NCI-H524 (cell line): ENCODE measurements at places on chromosomes 2 and 18.

DNA sequence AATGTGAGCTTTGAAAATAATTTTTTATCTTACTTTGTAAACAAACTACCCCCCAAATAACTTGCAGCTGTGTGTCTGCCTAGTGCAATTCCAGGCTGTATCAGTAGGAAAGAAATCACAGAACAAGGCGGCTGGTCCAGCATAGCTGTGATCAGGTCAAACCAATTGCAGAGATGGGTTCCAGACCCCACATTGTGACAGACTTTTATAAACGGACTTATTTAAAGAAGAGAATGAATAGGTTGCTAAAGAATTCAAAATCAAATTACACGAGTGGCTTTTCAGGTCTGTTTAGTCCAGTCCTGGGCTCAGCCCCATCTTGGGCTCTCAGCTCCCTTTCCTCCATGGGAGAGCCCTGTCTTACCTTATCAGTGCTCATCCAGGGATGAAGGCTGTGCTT is 11.1 kb downstream of the BMP10 start:
- no peak for DNase-seq

GRCh38 chr18:4068552-4069158 is 386.5 kb downstream of the DLGAP1 start:
- DNase-seq = peak; percentile 59

GRCh38 chr2:28193630-28194403 is 198.8 kb upstream of the FOSL2 start:
- peak; percentile 97 for DNase-seq

GRCh38 chr2:207501802-207502576 is 27.8 kb upstream of the CREB1 start:
- no peak for DNase-seq

GRCh38 chr2:191676790-191677645 is 918 bp upstream of the NABP1 start:
- peak; percentile 39 for DNase-seq

- no peak for DNase-seq
Measured at GRCh38 chr2:241658296-241658695, 20.8 kb downstream of the ATG4B start.

- no peak for DNase-seq
Measured at GRCh38 chr2:197839327-197839726, 34.9 kb downstream of the PLCL1 start.

GRCh38 chr2:174438146-174438886 is 42.8 kb downstream of the SCRN3 start:
- DNase-seq = no peak

GRCh38 chr2:65364986-65365733 is 67.2 kb downstream of the SPRED2 start:
- no peak for DNase-seq

- no peak for DNase-seq
Measured at GRCh38 chr2:45895241-45895861, 243.9 kb downstream of the PRKCE start.

- no peak for DNase-seq
Measured at GRCh38 chr18:3706279-3707097, 256.5 kb downstream of the TGIF1 start.

DNA sequence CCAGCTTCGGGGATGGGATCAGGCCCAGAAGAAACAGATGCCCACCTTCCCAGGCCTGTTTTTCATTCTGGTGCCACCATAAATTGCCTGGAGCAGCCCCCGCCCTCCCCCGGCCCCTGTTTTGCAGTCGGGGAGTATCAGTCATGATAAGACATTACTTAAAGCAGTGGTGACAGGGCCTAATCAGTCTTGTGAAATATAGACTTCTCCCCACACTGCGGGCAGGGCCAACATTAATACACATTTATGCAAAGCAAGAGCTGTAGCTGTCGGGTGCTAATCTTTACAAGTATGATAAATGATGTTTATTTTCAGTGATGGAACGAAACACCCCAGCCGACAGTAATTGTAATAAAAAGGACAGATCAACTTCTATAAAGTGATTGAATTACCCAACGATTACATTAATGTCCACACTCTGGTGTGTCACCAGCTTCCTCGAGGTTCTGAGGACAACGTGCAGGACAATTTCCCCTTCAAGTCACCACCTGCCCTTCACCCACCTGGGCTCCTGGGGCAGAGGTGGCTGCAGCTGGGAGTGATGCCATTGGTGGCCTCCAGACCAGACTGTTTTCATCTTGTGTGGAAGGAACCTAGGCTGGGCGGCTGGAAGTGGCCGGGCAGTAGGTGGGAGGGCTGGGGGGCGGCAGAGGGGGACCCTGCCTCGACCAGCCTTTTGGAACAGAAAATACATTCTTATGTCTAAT is 226.0 kb downstream of the TFCP2L1 start:
- no peak for DNase-seq

DNA sequence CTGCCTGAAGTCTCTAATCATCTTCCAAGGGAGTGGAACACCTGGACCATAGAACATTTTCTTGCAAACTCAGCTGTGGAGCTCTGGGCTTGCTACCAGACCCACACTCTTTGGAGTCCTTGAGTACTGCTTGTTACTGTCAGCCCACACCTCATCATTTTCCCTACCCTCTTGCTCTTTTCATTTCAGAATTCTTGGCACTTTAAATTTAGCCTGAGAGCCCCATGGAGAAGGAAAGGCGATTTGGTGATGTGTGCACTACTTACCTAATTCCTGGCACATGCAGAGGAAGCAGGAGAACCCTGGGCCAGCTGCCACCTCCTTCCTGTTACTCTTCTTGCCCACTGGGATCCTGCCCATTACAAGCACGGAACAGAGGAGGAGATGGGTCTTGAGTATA is 31.7 kb downstream of the TMEM178A start:
- no peak for DNase-seq

DNA sequence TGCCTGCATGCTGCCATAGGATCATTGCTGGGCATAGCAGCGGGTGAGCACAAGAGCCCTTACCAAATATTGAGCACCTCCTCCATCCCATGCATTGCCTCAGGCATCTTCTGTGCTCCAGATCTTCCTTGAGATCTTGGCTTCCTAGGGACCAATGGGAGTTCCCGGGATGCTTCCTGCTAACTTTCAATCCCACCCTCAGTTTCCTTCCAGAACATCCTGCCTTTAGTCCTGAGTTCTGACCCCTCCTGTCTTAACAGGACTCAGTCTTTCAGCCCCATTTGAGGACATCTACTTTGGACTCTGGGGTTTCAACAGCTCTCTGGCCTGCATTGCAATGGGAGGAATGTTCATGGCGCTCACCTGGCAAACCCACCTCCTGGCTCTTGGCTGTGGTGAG is 15.3 kb downstream of the SLC14A1 start:
- DNase-seq = no peak

DNA sequence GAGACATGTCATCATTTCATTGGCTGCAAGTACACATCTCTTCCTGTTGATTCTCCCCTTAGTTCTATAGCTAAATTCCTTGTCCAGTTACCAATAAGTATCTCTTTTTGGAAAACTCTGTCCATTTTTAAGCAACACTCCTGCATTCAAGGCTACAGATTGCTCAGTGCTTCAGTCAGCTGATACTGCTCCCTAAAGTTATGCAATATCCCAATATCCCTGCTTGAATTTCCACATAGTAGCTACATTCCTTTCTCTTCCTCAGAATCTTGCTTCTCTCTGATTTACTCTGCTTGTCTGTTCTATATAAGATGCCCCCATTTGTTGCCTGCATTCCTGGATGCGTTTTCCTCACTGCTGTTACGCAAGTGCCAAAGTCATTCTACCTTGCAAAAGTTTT is 109.8 kb downstream of the PARD3B start:
- DNase-seq = no peak

GRCh38 chr2:48146552-48146951 is 240.3 kb upstream of the FBXO11 start:
- no peak for DNase-seq

DNA sequence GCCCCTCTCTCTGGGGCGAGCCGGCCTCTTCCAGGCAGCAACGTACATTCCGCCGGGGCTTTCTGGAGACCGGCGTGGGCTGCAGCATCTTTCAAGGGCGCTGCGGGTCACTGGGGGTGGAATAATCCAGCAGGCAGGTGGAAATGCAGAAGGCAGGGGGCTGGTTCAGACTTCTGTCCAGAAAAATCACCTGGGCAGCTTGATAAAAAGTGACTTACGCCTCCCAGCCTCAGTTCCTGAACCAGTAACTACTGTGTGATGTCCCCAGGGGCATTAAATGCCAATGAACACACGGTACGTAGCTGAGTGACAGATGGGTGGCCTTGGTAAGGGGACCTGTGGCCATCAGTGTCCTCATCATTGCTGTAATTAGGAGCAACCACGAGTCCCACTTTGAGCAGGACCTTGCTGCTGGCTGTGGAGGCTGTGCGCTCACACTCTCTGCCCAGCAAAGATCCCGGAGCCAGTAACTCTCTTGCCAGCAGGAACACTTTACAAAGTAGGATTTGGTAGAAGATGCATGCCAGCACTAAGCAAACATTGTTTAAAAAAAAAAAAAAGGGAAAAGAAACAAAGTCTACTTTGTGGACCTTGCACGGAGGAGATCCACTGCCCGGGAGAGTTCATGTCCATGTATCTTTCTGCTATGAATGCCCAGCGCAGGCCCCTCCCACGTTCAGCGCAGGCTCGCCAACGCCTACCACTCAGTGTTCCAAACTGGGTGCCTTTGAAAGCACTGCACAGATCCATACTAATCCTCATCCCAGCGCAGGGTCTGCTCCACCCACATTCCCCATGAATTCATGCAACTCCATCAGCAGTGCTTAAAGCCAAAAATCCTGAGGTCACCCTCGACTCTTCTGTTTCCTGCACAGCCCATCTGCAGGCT is 177.3 kb downstream of the HDAC4 start:
- DNase-seq = no peak

GRCh38 chr2:38322224-38322914 is 54.7 kb downstream of the ATL2 start:
- no peak for DNase-seq

DNA sequence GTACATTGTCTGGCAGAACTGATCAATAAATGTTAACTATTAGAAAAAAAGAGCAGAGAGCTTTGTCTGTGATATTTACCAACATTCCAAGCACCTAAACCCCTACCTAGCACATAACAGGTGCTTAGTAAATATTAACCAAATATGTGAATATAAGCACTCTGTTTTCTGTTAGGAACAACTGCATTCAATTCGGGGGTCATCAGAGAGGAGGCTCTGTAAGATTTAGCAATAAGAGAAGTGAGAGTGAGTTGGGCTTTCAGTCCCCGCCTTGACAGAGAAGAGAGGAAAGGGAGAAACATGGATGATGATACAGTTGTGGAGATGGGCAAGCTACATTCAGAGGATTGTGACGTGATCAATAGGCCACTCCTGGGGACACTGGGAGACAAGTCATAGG is 47.7 kb downstream of the MYOM1 start:
- no peak for DNase-seq

- DNase-seq = no peak
Measured at GRCh38 chr18:22195052-22195451, 25.7 kb downstream of the GATA6 start.

DNA sequence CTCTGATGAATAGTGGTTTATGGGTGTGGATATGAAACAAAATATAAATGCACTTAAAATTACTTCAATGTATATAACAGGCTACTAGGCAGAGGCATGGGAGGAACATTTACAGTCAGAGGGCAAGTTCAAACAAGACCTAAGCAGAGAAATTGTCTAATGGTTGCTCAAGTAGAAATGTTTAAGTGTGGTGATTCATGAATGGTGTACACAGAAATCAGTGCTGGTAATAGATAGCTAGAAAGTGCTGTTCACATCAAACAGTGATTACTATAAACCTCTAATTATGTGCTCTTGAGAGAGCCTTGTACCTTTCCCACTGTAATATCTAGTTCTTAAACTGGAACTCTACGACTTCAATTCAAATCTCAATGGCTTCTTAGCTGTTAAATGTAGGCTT is 485.1 kb downstream of the NRXN1 start:
- DNase-seq = no peak

GRCh38 chr18:50663626-50664441 is 103.9 kb downstream of the MAPK4 start:
- peak; percentile 46 for DNase-seq

GRCh38 chr2:37224063-37224462 is 7.3 kb downstream of the CEBPZ start:
- no peak for DNase-seq

- no peak for DNase-seq
Measured at GRCh38 chr2:233091595-233092375, 31.6 kb downstream of the INPP5D start.

DNA sequence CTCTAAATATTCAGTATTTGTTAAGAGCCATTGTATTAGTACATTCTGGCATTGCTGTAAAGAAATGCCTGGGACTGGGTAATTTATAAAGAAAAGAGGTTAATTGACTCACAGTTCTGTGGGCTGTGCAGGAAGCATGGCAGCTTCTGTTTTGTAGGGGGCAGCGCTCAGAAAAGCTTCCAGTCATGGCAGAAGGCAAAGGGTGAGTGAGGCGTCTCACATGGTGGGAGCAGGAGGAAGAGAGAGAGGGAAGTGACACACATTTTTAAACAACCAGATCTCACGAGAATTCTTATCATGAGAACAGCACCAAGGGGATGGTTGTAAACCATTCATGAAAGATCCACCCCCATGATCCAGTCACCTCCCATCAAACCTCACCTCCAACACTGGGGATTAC is 13.8 kb upstream of the CCDC102B start:
- no peak for DNase-seq

- no peak for DNase-seq
Measured at GRCh38 chr2:13583609-13584008, 866.9 kb downstream of the TRIB2 start.

- DNase-seq = no peak
Measured at GRCh38 chr2:179677077-179677688, 184.2 kb downstream of the ZNF385B start.

DNA sequence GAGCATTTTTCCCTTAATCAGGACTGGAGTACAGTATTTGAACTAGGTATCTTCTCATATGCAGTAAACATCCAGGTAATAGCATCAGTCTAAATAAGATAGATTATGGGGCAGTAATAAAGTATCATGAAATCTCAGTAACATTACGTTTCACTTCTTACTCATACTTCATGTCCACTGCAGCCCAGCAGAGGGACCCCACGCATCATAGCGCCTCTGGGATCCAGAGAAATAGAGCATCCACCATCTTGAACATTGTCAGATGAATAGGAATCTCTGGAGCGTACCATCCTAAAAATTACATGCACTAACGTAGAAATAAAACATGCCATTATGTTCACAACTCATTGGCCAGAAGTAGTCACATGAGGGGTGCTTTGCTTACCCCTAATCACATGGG is 499.0 kb downstream of the CPS1 start:
- DNase-seq = no peak

GRCh38 chr18:58496937-58497336 is 132.0 kb downstream of the ALPK2 start:
- peak; percentile 31 for DNase-seq

DNA sequence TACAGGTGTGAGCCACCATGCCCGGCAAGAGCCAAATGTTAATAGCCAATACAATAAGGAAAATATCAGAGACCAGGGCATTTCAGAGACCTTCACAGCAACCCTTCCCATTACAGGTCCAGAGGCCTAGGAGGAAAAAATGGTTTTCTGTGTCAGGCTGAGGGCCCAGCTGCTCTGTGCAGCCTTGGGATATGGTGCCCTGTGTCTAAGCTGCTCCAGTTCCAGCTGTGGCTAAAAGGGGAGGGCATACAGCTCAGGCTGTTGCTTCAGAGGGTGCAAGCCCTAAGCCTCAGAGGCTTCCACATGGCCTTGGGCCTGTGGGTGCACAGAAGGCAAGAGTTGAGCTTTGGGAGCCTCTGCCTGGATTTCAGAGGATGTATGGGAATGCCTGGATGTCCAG is 20.1 kb upstream of the CCDC195 start:
- DNase-seq = no peak
